Stimulated activated CD4-positive, alpha-beta T cell treated with anti-CD3 and anti-CD28 coated beads, TNF-alpha, amount 100 ng/mL, for 1 hour (primary cell): ENCODE measurements at places on chromosomes 12 and 14.

DNA sequence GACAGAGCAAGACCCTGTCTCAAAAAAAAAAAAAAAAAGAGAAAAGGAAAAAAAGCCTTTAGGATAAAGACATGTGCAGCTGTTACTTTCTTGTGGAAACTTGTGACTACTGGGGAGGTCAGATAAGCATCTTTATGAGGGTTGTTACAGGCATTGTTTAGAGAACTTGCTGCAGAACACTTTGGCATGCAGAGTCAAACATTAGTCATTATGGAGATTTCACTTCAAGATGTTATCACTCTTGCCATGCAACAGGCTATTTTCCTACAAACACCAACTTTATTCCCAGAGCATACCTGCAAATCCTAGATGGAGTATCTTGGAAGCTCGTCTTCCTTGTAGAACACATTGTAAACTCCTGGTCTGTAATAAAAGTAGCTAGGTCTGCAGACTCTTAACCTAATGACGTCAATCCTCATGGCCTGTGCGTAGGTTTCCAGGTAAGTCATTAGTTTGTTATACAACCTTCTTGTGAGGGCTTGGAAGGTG lies 36.3 kb upstream of the WDR89 start:
- DNase-seq = no peak

GRCh38 chr12:33752854-33753253 lies 269.4 kb upstream of the ALG10 start:
- no peak for DNase-seq

GRCh38 chr14:86012461-86012860 lies 482.5 kb downstream of the FLRT2 start:
- DNase-seq = no peak

DNA sequence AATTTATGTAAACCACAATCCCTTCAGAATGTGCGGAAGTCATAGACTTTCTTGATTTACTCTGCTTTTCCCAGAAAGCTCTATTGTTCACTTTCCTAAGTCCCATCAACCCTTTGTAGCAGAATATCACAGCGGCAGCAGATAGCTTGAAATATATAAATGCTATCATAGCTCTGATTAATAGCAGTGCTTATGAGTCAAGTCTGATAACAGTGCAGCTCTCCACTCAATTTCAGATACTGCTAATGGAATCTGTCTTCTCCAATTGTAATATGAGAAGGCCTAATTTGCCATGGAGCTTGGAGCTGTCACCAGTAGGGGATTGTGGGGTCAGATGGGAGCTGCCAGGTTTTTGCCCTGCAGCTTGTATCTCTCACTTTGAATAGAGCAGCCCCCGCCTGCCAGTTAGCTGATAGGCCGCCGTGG lies 10.9 kb downstream of the TMEM260 start:
- DNase-seq = no peak

DNA sequence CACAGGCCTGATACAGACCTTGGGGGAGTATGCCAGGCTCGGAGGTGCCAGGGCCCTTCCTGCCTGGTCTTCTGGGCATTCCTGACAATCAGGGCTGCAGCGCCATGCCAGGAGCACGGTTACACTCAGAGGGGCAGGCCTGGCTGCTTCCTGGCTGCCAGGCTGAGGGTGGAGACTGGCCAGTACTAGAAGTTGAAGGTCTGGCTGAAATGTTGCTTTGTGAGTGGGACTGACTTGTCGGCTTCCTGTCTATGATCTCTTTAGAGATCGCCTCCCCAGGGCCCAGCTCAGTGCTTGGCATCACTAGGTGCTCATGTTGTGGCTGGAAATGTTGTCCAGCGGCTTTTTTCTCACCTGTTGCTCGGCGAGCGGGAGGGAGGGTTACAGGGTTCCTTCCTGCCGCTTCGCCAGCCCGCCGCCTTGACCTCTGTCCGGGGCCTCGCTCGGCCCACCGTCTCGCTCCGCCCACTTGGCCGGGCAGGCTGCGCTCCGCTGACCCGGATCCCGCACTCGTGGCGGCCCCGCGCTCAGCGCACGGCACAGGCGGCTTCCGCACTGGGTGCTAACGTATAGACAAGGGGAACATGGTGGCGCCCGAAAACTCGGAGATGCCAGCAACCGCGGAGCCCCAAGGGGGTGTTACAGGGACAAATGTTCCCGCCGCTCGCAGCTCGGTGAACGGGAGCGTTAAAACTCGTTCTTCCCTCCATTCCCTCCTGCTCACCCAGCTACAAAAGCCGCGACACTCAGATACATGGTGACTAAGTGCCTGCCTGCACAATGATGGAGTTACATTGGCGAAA lies 32.6 kb downstream of the PAPLN start:
- no peak for DNase-seq

DNA sequence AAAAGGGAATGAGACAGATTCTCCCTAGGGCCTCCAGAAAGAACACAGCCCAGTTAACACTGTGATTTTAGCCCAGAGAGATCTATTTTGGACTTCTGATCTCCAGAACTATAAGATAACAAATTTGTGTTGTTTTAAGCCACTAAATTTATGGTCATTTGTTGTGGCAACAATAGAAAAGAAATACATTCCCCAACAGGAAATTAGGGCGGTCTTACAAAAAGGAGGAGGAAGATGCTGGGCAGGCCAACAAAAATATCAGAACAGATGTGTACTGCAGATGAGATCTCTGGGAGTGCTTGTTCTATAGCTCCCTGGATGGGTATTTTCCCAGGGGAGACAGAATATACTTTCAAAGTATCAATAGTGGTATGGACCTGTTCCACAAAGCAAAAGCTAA lies 32.0 kb upstream of the SOCS2 start:
- DNase-seq = no peak

GRCh38 chr14:58641509-58641908 lies 3.7 kb downstream of the DACT1 start:
- DNase-seq = no peak

DNA sequence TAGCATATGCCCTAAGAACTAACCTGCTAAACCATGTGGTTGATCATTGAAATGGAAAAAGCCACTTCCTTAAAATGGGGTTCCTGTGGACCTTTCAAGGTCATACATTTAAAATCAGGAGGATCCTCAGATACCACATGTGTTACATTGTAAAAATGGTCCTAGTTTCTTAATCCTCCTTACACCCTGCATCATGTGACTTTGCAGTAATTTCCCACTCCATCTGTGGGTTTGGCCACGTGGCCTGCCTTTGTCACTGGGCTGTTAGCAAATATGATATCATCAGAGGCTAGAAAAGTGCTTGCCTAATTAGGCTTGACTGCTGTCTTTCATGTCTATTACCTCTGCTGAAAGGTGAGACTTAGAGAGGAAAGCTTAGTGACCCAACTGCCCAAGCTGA lies 70.7 kb downstream of the CMKLR1 start:
- DNase-seq = no peak

DNA sequence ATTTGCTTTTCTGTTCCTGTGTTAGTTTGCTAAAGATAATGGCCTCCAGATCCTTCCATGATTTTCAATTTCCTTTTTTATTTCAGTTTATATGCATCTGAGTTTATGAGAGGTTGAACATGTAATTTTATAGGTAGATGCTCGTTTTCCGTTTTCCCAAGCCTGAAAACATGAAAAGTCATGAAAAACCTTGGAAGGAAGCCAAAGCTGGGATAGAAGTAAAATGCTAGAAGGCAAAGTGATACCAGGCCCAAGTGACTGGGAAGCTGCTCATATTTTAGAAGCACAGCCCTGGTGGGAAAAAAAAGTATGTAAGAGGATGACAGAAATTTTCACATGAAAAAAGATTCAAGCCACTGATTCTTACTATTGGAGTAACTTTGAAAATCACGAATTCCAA lies 290.8 kb downstream of the PRKD1 start:
- DNase-seq = no peak

GRCh38 chr12:64057706-64058105 lies 164.4 kb downstream of the KICS2 start:
- DNase-seq = no peak

- no peak for DNase-seq
Observed at GRCh38 chr12:129328235-129328634, 475.0 kb downstream of the GLT1D1 start.

GRCh38 chr12:68169213-68169889 lies 9.8 kb upstream of the IFNG start:
- no peak for DNase-seq

DNA sequence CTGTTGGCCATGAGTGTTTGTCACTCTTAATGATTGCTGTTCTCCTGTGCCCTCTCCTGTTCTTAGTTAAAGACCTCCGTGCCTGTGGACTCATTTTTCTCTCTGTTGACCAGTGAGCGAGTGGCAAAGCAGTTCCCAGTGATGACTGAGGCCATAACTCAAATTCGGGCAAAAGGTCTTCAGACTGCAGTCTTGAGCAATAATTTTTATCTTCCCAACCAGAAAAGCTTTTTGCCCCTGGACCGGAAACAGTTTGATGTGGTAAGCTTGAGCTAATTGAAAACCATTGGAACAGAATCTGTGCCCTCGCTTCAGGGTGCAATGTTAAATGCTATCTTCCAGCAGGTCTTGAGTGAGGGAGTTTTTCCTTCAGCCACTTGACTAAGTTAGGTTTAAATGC lies 19.8 kb downstream of the ACAD10 start:
- DNase-seq = no peak
